ENCODE measurements at places on chromosomes 3 and 15. TPM values are rescaled to one million over a fixed set of nuclear protein-coding genes. Genes with fewer than 3 reads are reported as not detected.

GRCh38 chr3:153162513-153163392 lies 727 bp downstream of the RAP2B start:
- peak; percentile 65 for DNase-seq

- DNase-seq: no peak
Measured at GRCh38 chr3:157098121-157098822, 61.7 kb downstream of the CCNL1 start.

TNNC1 gene
- not detected for total RNA-seq

B3GALNT1 gene
- total RNA-seq: 3.0 TPM

GRCh38 chr3:65939801-65940246 lies 98.9 kb downstream of the MAGI1 start:
- no peak for DNase-seq

DNA sequence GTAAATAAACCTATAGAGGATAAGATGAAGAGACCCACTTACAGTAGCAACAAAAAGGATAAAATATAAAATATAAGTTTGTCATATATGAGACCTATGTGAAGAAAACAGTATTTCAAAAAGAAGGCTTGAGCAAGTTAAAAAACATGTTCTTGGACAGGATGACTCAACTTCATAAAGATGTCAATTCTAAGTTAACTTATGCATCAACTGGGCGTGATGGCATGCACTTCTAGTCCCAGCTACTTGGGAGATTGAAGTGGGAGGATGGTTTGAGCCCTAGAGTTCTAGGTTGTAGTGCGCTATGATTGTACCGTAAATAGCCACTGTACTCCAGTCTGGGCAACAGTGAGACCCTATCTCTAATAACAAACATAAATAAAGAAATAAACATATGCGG lies 59.7 kb downstream of the PDCD6IP start:
- no peak for DNase-seq

- no peak for DNase-seq
Measured at GRCh38 chr15:54564166-54564565, 585.9 kb downstream of the UNC13C start.

GRCh38 chr15:58399739-58400138 lies 32.1 kb upstream of the LIPC start:
- DNase-seq: no peak

GRCh38 chr3:147403511-147403910 lies 2.8 kb downstream of the ZIC4 start:
- DNase-seq: no peak

- DNase-seq: no peak
Measured at GRCh38 chr3:24533561-24534193, 39.0 kb upstream of the THRB start.

Data from A673 (cell line).